Esophagus muscularis mucosa (tissue), 4 donors: ENCODE measurements at places on chromosomes 1 and 21. TPM values are rescaled to one million over a fixed set of nuclear protein-coding genes. Genes with fewer than 3 reads are reported as not detected.

GRCh38 chr1:94828251-94828650 is 8.1 kb downstream of the SLC44A3 start:
- DNase-seq = no peak

DNA sequence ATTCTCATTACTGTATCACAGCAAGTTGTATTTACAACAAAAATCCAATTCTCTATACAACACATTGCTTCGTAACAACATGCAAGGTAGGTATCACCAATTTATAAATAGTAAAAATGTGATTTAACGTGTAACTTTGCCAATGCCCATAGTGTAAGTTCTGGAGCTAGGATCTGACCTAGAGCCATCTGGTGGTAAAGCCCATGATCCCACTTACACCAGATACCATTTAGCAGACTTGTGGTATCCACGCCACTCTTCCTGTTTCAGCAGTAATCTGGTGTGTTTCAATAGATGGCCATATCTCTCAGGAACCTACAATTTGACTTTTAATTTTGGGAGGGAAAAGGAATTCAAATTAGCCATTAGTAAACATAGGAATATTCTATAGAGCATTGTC is 10.2 kb downstream of the SETSIP start:
- no peak for DNase-seq

DNA sequence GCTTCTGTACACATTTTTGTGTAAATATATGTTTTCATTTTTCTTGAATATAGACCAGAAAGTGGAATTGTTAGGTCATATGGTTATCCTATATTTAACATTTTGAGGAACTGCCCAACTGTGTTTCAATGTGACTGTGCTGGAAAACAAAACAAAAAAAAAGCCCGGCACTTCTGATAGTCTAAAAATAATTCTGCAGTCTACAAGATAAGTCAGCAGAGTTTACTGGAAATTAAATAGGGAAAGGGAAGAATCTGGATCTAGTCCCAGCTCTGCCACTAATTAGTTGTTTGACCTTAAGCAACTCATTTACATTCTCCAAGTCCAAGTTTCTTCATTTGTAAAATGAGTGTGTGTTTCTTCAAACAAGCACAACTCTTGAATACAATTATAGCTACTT is 869.1 kb upstream of the B3GALT2 start:
- DNase-seq = no peak

- no peak for DNase-seq
These were observed 3.9 kb upstream of the COL18A1 start for GRCh38 chr21:45401054-45401518.

DNA sequence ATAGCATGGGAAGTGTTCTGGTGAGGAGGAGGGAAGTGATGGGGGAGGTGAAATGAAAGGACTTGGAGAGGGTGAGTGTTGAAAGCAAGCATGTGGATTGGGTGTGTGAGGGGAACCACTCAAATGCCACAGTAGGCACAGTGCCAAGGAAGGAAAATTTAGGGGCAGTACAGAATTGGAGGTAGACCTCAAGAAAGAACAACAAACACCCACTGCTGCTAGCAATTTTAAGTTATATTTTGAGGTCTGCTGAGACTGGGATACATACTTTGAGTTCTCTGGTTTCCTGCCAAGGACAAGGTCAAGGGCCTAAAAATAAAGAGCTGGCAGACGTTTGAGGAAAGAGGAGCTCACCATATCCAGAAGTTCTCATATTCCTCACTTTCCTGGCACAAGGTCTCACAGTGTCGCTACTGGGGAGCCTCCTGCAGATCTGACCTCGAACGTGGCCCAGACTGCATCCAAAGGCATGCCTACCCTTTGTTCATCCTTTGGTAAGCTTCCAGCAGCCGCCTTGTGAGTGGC is 104.0 kb downstream of the BRINP2 start:
- peak; percentile 87 for DNase-seq

DNA sequence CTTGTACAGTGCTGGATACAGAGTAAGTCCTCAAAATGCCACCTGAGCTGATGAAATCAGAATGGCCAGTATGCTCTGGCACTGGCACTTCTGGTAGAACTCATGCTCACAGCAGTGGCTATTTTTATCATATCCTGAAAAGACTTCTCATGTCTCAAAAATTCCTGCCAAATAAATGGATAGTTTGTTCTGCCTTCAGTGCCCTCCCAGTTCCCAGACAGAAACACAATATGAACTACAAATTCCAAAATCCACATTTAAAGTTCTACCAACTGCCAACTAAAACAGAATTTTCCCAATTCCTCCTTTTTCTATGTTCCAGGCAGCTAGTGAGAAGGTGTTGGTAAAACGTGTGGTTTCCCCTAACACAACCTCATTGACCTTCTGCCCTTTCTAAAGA is 51.4 kb upstream of the RGS1 start:
- no peak for DNase-seq

GRCh38 chr1:235038701-235039100 is 89.9 kb downstream of the TOMM20 start:
- DNase-seq = no peak

GRCh38 chr1:44014365-44015104 is 16.7 kb downstream of the SLC6A9 start:
- no peak for DNase-seq

GRCh38 chr1:93322349-93322748 is 23.4 kb upstream of the DR1 start:
- no peak for DNase-seq

DNA sequence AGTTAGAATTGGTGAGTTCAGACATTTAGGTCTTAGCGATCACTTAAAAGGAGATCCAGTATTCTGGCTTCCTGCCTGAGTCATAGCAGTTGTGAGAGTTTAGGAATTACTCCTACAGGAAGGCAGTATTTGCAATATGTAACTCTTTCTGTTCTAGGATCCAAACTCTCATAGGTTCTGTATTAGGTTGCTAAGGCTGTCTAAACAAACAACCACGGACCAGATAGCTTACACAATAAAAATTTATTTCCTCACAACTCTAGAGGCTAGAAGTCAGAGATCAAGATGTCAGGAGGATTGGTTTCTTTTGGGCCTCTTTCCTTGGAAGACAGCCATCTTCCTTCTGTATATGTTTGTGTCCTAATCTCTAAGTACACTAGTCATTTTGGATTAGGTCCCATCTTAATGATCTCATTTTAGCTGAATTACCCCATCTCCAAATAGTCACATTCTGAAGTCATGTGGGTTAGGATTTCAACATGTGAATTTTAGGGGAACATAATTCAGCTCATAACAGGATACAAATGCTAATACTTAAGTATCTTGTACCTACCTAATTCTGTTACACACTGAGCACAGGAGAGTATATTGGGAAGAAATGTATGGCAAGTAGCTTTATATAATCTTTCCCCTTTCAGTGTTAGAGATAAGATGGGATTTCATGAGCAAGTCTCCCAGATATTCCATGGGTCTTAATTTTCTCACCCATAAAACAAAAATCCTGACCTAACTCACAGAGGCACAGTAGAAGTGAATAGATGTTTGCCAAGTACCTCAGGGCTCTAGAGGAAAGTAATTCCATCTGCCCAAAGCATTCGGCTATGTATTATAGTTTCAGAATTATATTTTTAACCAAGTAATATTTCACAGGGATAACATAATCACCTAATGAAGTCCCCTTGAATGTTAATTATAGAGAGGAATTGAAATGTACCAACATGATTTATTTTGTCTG is 144.4 kb downstream of the PTBP2 start:
- no peak for DNase-seq

The FOXD3 gene
- total RNA-seq = 7.0 TPM

The NPHS2 gene
- not detected for total RNA-seq

The KCNH1 gene
- total RNA-seq = 0.50 TPM

DNA sequence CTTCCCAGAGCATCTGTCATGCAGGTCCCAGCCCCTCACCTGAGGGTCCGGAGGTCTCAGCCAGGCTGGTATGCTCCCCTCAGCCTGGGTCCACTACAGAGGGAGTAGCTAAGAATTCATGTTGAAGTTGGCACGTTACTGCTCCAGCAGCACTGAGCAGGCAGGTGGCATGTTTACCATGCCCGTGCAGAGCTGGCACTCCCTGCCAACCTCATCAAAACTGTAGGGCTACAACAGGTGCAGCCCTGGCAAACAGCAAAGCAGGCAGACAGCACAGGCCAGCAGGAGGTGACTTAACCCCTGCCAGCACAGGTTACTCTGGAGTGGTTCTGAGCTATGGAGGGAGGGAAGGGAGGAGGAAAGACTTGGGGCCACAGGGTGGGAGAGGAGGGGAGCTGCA is 46.4 kb downstream of the NUAK2 start:
- DNase-seq = no peak

The PAX7 gene
- not detected for total RNA-seq

DNA sequence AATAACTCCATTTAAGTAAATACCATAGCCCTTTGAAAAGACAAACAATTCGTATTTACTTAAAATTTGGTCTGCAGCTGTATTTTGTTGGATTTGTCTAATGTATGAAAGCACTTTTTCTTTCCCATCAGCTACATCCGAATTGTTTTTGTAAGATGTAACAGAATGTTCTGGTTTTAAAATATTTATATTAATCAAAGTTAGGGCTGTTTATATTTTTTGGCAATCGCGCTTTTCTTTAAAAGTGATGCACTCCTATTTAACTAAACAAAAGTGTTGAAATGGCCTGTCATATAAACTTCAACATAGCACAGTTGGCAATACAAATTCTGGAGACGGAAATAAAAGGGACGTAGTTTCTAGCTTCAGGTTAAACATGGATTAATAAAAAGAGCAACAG is 216.3 kb upstream of the ADGRL2 start:
- DNase-seq = no peak

- DNase-seq = no peak
These were observed 56.8 kb downstream of the ECE1 start for GRCh38 chr1:21233490-21233889.

GRCh38 chr1:2229037-2229864 is 1.1 kb downstream of the SKI start:
- DNase-seq = no peak

- DNase-seq = no peak
These were observed 17.3 kb downstream of the CRYBG2 start for GRCh38 chr1:26336477-26337205.

The IVL gene
- not detected for total RNA-seq

DNA sequence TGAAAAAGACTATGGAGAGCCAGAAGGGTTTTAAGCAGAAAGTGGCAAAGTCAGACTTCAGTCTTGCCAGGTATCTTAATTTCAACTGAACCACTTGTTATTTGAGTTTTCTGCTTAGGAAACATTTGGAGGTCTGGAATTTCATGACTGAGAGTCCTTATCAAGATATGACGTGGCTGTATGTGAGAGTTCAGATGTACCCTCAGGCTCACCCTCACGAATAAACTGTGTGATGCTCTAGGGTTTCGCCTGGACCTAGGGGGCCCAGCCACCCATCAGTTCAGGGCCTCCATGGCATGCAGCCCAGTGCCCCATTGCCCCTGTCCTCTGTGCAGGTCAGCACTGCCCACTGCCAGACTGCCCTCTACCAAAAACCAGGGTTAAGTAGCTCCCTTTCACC is 30.6 kb upstream of the TADA1 start:
- DNase-seq = no peak

The KCNE2 gene
- total RNA-seq = 0.40 TPM

DNA sequence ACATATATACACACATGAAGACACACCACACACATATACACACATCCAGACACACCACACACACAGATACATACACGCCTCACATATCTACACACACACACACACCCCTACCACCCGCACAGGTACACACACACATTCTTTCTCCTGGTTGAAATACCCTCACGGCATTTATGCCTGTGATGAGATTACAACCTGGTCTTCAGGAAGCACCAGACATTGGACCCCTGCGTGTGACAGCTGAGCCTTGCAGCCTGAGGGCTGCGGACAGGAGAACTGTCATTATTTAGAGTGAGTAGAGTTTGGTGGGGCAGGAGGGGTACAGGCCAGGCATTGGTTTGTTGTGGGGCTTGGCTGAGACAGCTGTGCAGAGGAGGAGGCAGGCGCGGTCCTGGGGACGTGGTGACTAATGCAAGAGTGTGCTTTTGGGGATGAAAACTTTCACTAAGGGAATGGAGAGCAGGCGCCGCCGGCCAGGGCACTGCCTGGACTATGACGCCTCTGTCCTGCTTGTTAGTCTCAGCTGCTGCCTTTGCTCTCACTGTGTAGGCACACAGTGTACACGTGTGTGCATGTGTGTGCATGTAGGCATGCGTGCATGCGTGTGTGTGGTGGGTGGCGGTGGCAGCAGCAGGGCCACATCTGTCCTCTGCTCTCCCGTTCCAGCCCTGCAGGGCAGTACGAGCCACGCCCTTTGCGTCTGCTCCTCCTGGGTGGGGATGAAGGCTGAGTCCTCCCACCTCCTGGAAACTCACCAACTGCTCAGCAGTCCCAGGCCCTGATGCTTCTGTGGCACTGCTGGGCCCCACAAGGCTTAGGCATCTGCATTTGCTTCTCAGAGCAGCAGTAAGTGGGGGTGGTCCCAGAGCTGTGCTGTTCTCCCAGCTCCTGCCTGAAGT is 57.6 kb downstream of the SPSB1 start:
- no peak for DNase-seq
